Kidney (tissue), 22 donors: ENCODE measurements at places on chromosomes 5 and 9. TPM values are rescaled to one million over a fixed set of nuclear protein-coding genes. Genes with fewer than 3 reads are reported as not detected.

- no peak for DNase-seq
- no peak overlapping the region for H3K4me3 ChIP-seq
- H3K4me1 ChIP-seq = no peaks in the 10 kb centered on the region
Observed at GRCh38 chr5:14705556-14705955, 41.0 kb downstream of the OTULIN start.

- DNase-seq = no peak
- no peak overlapping the region for H3K27ac ChIP-seq
- H3K36me3 ChIP-seq = no peaks in the 10 kb centered on the region
Observed at GRCh38 chr5:9919306-9920030, 289.3 kb upstream of the TAS2R1 start.

Gene NACC2
- total RNA-seq = 30.9 TPM

- H3K27ac ChIP-seq = no peak overlapping the region
- DNase-seq = no peak
- H3K27me3 ChIP-seq = no peaks in the 10 kb centered on the region
- no peaks in the 10 kb centered on the region for H3K4me1 ChIP-seq
- H3K4me3 ChIP-seq = no peak overlapping the region
- H3K36me3 ChIP-seq = no peaks in the 10 kb centered on the region
Observed at GRCh38 chr9:114789006-114789405, 16.8 kb downstream of the TNFSF15 start.

DNA sequence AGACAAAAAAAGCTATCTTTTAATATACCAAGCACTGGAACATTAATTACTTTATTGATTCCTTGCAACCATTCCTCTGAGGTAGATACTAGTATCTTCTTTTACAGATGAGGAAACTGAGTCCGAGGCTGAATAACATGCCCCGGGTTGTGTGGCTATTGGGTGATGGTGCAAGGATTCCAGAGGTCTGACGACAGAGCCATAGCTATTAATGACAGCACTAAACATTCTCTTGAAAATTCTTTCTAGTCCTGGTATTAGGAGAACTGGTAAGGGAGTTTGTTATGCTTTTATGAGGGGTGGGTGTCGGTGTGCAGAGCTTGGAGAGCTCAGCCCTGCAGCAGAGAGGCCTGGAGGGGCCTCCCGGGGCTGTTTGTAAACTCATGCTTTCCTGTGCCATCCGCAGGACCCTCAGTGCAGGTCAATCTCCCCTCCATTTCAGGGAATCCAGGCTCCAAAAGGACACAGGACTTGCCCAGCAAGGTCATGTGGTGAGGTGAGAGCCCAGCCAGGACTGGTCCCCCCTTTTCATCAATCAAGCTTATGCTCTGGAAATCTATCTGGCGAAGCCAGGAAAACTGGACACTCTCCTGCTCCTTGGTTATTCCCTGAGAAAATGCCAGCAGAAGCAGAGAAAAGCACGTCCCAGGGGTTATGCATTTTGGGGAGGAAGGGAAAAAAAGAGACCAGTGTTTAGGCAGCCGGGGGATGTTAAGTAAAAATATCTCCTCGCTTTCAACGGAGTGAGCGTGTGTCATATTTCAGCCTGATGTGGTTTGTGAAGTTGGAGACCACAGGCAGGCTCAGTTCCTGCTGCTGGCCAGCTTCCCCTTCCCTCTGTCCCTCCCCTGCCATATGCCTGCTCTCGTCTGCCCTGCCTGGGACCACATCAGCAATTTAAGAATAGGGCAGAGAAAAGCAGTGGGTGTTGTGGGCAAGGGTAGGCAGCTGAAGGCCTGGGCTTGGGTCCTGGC, 3.7 kb downstream of the GSN start:
- peak; percentile 44 for DNase-seq
- H3K27ac ChIP-seq = peak overlapping the region; percentile 33
- peak overlapping the region; percentile 18 for H3K4me3 ChIP-seq
- no peaks in the 10 kb centered on the region for H3K36me3 ChIP-seq
- H3K27me3 ChIP-seq = no peaks in the 10 kb centered on the region
- peaks cover 7% of the 10 kb centered on the region for H3K4me1 ChIP-seq

- no peak overlapping the region for H3K4me3 ChIP-seq
- no peak overlapping the region for H3K27ac ChIP-seq
- H3K4me1 ChIP-seq = no peaks in the 10 kb centered on the region
- no peaks in the 10 kb centered on the region for H3K36me3 ChIP-seq
- no peaks in the 10 kb centered on the region for H3K27me3 ChIP-seq
Observed at GRCh38 chr5:619444-619843, 7.3 kb downstream of the CEP72 start.

- no peak overlapping the region for H3K27ac ChIP-seq
- H3K36me3 ChIP-seq = no peaks in the 10 kb centered on the region
- no peak overlapping the region for H3K4me3 ChIP-seq
Observed at GRCh38 chr9:93594041-93594756, 17.8 kb downstream of the PHF2 start.

Gene HAVCR2
- 14.6 TPM for total RNA-seq

Gene CKS2
- total RNA-seq = 7.0 TPM

GRCh38 chr9:120326049-120326693, 253.8 kb downstream of the CDK5RAP2 start:
- no peaks in the 10 kb centered on the region for H3K27me3 ChIP-seq
- H3K36me3 ChIP-seq = no peaks in the 10 kb centered on the region
- H3K27ac ChIP-seq = no peak overlapping the region
- no peak overlapping the region for H3K4me3 ChIP-seq
- no peak for DNase-seq

DNA sequence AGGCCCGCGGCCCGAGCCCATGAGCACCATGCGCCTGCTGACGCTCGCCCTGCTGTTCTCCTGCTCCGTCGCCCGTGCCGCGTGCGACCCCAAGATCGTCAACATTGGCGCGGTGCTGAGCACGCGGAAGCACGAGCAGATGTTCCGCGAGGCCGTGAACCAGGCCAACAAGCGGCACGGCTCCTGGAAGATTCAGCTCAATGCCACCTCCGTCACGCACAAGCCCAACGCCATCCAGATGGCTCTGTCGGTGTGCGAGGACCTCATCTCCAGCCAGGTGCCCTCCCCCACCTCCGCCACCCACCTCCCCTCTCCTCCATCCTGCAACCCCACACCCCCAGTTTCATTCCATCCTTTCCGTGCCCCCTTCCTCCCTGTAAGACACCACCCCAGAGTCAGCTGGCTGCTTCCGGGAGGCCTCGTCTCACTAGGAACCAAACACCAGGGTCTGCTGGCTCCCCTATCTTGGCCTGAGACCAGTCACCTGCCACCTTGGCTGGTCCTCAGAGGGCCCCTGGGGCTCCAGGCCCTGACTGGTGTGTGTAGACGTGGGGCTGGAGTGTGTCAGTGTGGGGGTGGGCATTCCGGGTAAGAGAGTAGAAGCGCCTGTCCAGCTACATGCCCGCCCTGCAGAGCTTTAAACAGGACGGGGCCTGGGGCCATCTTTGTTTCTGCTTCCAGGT, 655 bp downstream of the GRIN1 start:
- H3K4me3 ChIP-seq = no peak overlapping the region
- H3K36me3 ChIP-seq = no peaks in the 10 kb centered on the region
- peaks cover 23% of the 10 kb centered on the region for H3K27me3 ChIP-seq
- no peak overlapping the region for H3K27ac ChIP-seq
- no peaks in the 10 kb centered on the region for H3K4me1 ChIP-seq
- DNase-seq = no peak

DNA sequence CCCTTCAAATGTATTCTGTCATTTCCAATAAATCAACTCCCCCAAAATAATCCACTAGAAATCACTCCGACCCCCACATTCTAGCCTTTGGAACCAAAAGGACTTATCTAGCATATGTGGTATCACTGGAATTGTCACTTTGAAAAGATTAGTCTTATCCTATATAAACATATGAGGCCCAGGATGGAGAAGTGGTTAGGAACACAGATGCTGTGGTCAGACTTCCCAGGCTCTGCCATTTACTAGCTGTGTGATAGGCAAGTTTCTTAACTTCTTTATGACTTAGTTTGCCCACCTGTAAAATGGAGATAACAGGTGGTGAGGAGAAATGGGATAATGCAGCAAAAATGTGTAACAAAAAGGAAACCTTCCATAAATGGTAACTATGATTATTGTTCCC, 62.0 kb upstream of the GLRX start:
- no peaks in the 10 kb centered on the region for H3K36me3 ChIP-seq
- no peak for DNase-seq
- no peaks in the 10 kb centered on the region for H3K27me3 ChIP-seq
- H3K4me3 ChIP-seq = no peak overlapping the region
- H3K27ac ChIP-seq = no peak overlapping the region
- no peaks in the 10 kb centered on the region for H3K4me1 ChIP-seq

- no peaks in the 10 kb centered on the region for H3K27me3 ChIP-seq
- H3K27ac ChIP-seq = no peak overlapping the region
- no peak for DNase-seq
- H3K4me3 ChIP-seq = no peak overlapping the region
- no peaks in the 10 kb centered on the region for H3K4me1 ChIP-seq
Observed at GRCh38 chr9:4530375-4530774, 40.1 kb downstream of the SLC1A1 start.

DNA sequence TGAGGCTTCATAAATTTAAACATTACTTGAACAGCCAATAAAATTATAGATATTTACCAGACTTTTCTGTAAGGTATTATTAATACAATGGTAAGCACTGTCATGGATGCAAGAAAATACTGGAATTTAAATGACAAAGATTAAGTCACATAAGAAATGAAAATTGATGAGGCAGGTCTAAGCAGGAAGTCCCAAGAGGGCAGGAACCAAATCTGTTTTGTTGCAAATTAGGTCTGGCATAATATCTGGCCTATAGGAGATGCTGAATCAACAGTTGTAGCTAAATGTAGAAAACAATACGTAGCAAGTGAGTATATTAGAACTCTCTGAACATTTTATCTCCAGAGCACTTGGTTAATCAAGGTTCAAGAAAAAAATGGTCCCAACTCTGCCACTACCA, 142.5 kb downstream of the EBF1 start:
- no peaks in the 10 kb centered on the region for H3K36me3 ChIP-seq
- no peak for DNase-seq
- H3K4me3 ChIP-seq = no peak overlapping the region
- no peak overlapping the region for H3K27ac ChIP-seq
- H3K4me1 ChIP-seq = peaks cover 2% of the 10 kb centered on the region
- H3K27me3 ChIP-seq = no peaks in the 10 kb centered on the region

Gene ARSB
- 16.4 TPM for total RNA-seq

DNA sequence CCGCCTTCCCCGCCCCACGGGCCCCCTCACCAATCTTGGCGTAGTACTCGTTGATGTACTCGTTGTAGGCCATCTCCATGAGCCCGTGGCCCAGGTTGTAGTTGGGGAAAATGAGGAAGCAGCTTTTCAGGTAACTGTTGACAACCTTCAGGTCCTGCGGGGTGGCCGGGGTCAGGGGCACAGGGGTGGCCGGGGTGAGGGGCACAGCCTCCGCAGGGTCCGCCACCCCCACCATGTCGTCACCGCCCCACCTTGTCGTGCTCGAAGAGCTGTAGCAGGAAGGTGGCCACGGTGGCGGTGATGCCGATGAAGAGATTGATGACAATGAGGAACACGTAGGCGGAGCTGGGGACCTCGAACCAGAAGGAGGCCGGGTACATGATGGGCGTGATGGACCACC, 14.8 kb upstream of the CLIC3 start:
- DNase-seq = no peak
- no peaks in the 10 kb centered on the region for H3K4me1 ChIP-seq
- no peak overlapping the region for H3K27ac ChIP-seq
- no peaks in the 10 kb centered on the region for H3K27me3 ChIP-seq
- H3K36me3 ChIP-seq = no peaks in the 10 kb centered on the region
- no peak overlapping the region for H3K4me3 ChIP-seq

- no peak overlapping the region for H3K4me3 ChIP-seq
- H3K36me3 ChIP-seq = no peaks in the 10 kb centered on the region
- peaks cover 15% of the 10 kb centered on the region for H3K4me1 ChIP-seq
- no peak overlapping the region for H3K27ac ChIP-seq
- DNase-seq = no peak
- H3K27me3 ChIP-seq = no peaks in the 10 kb centered on the region
Observed at GRCh38 chr5:149487672-149488071, 63.6 kb downstream of the CSNK1A1 start.

GRCh38 chr5:80255811-80256712, at the start of gene SERINC5:
Gene SERINC5 (minus strand): TSS chr5:80256048. CDS start chr5:80255922, 126 bp downstream.
- no peaks in the 10 kb centered on the region for H3K27me3 ChIP-seq
- no peaks in the 10 kb centered on the region for H3K4me1 ChIP-seq
- no peaks in the 10 kb centered on the region for H3K36me3 ChIP-seq
- H3K4me3 ChIP-seq = peak within 1 kb of the TSS; percentile 83

DNA sequence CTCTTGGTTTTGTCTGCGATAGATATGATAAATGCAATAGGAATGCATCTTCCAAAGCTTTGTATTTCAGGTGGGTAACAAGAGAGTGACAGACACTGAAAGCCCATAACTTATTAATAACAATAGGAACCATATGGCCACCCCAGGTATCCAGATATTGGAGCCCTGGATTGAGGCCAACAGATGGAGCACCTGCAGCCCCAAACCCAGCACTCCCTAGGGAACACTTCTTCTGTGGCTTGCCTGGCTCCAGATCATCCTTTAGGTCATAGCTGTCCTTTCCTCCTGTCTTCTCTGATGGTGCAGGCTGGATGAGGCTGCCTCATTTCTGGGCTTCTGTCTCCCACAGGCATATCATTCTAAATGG, 5.0 kb upstream of the IL3 start:
- H3K27ac ChIP-seq = no peak overlapping the region
- H3K27me3 ChIP-seq = no peaks in the 10 kb centered on the region
- no peaks in the 10 kb centered on the region for H3K36me3 ChIP-seq
- H3K4me1 ChIP-seq = no peaks in the 10 kb centered on the region

DNA sequence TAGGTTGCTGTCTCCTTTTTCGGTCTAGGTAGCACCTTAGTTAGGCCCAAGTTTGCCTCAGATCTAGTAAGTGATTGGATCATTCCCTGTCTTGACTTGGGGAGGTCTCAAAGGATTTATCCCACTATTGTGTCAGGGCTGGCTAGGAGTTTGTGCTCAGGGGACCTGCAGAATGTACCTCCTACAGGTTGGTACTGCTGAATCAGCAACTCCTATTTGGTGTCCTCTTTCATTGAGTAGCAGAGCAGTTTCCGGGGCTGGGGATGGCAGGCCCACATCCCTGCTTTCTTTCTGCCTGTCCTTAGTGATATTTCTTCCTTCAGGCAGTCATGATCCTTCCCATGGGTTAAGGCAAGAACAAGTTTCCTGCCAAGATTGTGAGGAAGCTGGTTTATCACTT, 192.9 kb upstream of the CCNH start:
- no peaks in the 10 kb centered on the region for H3K36me3 ChIP-seq
- H3K27ac ChIP-seq = no peak overlapping the region
- no peak overlapping the region for H3K4me3 ChIP-seq
- no peaks in the 10 kb centered on the region for H3K4me1 ChIP-seq

Gene EGFL7
- total RNA-seq = 140 TPM

DNA sequence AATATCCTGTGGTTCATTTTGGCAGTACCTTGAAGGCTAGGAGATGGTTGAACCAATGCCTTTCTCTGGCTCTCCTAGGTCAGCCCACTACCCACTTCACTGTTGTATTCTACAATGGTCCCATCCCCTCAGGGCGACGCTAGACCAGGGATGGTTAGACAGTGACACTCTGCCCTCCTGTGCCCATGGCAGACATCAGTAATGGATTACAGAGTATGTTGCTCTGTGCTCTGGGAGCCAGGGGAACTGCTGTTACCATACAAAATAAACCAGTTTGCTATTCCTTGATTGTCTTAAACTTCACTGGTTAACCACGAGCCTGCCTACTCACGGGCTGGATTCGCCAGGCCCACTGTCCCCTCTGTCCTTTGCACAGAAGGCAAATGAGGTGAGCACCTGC, 33.7 kb downstream of the NCS1 start:
- H3K4me3 ChIP-seq = no peak overlapping the region
- peaks cover 10% of the 10 kb centered on the region for H3K4me1 ChIP-seq
- no peaks in the 10 kb centered on the region for H3K27me3 ChIP-seq
- H3K36me3 ChIP-seq = no peaks in the 10 kb centered on the region
- H3K27ac ChIP-seq = no peak overlapping the region
- DNase-seq = no peak
